GM04504 (cell line): ENCODE measurements at places on chromosomes 16 and 17.

DNA sequence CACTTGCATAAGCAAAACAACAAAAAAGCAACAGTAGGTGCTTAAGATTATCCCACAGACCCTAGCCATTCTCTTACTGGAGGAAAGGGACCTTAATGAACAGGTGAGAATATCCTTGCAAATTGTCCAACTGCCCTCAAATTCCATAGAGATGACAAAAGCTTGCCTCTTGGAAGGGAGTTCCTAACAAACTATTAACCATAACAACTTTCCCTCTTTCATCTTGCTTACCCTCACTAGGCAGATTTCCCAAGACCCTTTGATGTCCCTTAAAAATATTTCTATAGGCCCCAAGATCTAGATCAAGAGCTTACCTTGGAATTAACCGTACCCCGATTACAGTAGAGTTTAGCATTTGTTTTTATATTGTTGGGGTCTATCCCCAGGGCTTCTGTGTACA lies 21.8 kb downstream of the CNP start:
- DNase-seq, result no peak

GRCh38 chr16:85921026-85921425 lies 22.1 kb downstream of the IRF8 start:
- no peak for DNase-seq

DNA sequence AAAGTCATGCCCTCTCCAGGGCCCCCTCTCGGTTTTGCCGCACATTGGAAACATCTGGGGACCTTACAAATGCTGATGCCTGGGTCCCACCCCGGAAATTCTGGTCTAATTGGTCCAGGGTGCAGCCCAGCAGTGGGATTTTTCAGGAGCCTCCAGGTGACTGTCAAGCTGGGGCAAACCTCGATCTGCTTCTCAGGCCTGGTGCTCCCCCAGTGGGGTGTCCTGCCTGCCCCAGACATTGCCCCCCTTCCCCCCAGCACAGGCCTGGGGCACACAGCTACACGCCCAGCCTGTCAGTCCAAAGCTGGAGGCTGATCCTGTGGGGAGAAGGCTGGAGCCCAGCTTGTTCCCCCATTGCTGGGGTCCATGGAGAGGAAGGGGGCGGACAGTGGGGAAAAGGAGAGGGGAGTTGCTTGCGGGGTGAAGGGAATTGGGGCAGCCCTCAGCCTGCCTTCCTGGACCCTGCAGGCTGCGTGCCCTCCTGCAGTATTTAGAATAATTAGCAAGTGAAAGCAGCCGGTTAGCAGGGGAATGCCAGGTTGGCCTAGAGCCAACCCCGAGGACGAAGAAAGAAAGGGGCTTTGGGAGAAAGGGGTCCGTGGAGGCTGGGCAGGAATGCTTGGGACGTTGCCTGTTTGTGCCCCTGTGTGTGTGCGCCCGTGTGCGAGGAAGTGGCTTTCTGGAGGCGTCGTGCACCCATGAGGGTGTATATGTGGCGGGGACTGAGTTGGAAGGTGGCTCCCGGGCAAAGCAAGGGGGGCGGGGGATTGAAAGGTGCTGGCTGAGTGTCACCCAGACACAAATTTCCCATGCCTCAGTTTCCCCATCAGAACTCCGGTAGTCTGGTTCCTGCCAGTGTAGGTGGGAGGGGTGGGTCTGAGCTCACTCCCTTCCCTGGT lies 5.9 kb downstream of the FOXJ1 start:
- DNase-seq, result no peak

GRCh38 chr16:22890976-22891375 lies 77.0 kb downstream of the HS3ST2 start:
- no peak for DNase-seq
